ENCODE measurements at places on chromosomes 13 and 19. TPM values are rescaled to one million over a fixed set of nuclear protein-coding genes. Genes with fewer than 3 reads are reported as not detected.

- H3K4me1 ChIP-seq = no peaks in the 10 kb centered on the region
- no peak overlapping the region for H3K27ac ChIP-seq
- H3K36me3 ChIP-seq = peaks cover 70% of the 10 kb centered on the region
- DNase-seq = no peak
Observed at GRCh38 chr19:56377105-56377924, 16.0 kb downstream of the ZNF582 start.

GRCh38 chr13:91922969-91923592 is 524.7 kb downstream of the GPC5 start:
- no peaks in the 10 kb centered on the region for H3K27me3 ChIP-seq
- no peaks in the 10 kb centered on the region for H3K4me1 ChIP-seq
- DNase-seq = peak; percentile 10
- no peaks in the 10 kb centered on the region for H3K36me3 ChIP-seq
- no peak overlapping the region for H3K27ac ChIP-seq

DNA sequence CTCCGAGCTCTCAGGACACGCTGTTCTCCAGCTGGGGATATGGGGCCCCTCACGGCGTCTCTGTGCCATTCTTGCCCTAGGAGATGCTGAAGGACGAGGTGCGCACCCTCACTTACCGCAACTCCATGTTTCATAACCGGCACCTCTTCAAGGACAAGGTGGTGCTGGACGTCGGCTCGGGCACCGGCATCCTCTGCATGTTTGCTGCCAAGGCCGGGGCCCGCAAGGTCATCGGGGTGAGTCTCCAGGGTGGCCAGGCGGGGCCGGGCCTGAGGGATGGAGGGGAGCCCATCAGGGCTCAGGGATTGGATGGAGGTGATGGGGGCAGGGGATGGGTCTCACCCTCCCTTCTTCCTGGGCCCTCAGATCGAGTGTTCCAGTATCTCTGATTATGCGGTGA is 4.8 kb downstream of the PRMT1 start:
- no peak overlapping the region for H3K27ac ChIP-seq
- H3K4me1 ChIP-seq = peaks cover 26% of the 10 kb centered on the region
- H3K27me3 ChIP-seq = no peaks in the 10 kb centered on the region
- no peak overlapping the region for H3K4me3 ChIP-seq
- H3K36me3 ChIP-seq = peaks cover 51% of the 10 kb centered on the region
- DNase-seq = no peak

DNA sequence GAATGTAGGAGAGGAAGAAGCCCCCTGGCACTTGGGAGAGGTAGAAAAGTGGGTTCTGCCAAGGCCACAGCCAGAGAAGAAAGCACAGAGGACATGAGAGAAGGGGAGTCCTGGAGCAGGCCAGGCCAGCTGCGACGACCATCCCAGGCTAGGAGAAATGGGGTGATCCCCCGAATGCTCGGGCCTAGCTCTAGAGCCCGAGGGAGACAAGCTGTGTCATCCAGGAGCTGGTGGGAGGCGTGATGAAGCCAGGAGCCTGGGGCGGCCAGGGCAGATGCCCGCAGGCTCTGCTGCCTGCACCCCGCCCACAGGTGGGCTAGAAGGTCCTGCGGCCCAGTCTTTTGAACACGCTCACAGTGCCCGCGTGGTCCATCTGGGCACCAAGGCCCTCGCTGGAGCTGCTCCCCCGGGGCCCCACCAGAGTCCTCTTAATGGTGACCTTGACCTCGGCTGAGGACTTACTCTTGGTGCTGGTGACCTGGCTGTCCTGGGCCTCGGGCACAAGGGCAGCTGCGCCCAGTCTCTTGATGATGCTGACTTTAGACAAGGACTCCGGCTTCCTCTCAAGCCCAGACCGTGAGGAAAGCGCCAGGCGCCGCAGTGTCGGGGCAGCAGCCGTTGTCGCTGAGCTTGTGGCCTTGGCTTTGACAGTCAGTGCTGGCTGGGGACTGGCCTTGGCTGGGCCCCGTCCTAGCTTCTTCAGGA is 26.5 kb downstream of the C19orf47 start:
- peak overlapping the region; percentile 47 for H3K27ac ChIP-seq
- no peak for DNase-seq
- H3K27me3 ChIP-seq = no peaks in the 10 kb centered on the region
- no peak overlapping the region for H3K4me3 ChIP-seq
- H3K36me3 ChIP-seq = peaks cover 55% of the 10 kb centered on the region
- H3K4me1 ChIP-seq = peaks cover 16% of the 10 kb centered on the region

DNA sequence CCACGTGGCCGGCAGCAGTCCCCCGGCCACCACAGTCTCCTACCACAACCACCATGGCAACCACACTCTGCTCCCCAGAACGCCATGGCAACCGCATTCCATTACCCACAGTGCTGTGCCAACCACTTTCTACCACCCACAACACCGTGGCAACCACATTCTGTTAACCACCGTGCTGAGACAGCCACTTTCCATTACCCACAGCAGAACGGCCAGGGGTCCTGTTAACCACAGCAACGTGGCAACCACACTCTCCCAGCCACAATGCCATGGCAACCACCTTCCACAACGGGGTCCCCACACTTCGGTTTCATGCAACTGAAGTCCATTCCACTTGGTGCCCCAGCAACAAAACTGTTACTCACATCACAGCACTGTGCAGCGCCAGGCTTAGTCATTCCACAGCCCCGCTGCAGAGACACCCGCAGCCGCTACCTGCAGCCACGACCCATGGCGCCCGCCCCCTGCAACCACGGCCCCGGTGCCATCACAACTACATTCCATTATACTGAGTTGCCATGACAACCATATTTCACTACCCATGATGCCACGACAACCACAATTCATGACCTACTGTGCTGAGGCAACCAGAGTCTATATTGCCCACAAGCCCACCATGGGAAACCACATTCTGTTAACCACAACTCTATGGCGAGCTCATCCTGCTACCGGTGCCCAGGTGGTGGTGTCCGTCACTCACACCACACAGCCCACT is 10.0 kb downstream of the DPF1 start:
- H3K27ac ChIP-seq = no peak overlapping the region
- H3K4me1 ChIP-seq = peaks cover 19% of the 10 kb centered on the region
- peaks cover 7% of the 10 kb centered on the region for H3K27me3 ChIP-seq
- DNase-seq = no peak
- H3K36me3 ChIP-seq = no peaks in the 10 kb centered on the region
- H3K4me3 ChIP-seq = no peak overlapping the region

GRCh38 chr13:18992791-18993190 is 188.8 kb downstream of the TUBA3C start:
- H3K36me3 ChIP-seq = no peaks in the 10 kb centered on the region
- H3K4me3 ChIP-seq = no peak overlapping the region
- no peak for DNase-seq
- H3K4me1 ChIP-seq = no peaks in the 10 kb centered on the region
- H3K27me3 ChIP-seq = no peaks in the 10 kb centered on the region

- no peaks in the 10 kb centered on the region for H3K4me1 ChIP-seq
- no peak overlapping the region for H3K27ac ChIP-seq
- no peak for DNase-seq
Observed at GRCh38 chr13:41111454-41111853, 21.1 kb downstream of the KBTBD6 start.

DNA sequence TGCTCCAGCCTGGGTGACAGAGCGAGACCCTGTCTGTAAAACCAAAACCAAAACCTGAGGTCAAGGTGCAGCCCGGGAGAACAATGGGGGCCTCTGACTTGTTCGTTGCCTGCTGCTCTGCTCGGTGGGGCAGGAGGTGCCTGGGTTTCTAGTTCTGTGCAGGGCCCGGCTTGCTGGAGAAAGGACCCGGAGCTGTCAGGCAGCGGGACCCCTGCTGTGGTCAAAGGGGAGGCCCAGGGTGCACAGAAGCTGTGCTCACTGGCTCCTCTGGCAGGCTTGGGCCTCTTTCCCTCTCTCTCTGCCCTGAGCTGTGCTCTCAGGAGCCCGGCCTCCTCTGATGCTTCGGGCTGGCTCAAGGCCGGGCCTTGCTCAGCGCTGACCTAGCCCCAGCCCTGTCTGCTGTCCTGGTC is 3.5 kb downstream of the LRP3 start:
- no peak overlapping the region for H3K27ac ChIP-seq
- peaks cover 10% of the 10 kb centered on the region for H3K36me3 ChIP-seq
- peaks cover 4% of the 10 kb centered on the region for H3K4me1 ChIP-seq
- no peaks in the 10 kb centered on the region for H3K27me3 ChIP-seq

Gene ZNF136
- 9.6 TPM for total RNA-seq

Data from A673 (cell line).